Uterus (tissue), 4 donors: ENCODE measurements at places on chromosomes 3 and 15.

- no peak for DNase-seq
These were observed 43.5 kb downstream of the ARRDC4 start for GRCh38 chr15:98003996-98004395.

- no peak for DNase-seq
These were observed 309.1 kb upstream of the C2CD4B start for GRCh38 chr15:62474021-62474770.

DNA sequence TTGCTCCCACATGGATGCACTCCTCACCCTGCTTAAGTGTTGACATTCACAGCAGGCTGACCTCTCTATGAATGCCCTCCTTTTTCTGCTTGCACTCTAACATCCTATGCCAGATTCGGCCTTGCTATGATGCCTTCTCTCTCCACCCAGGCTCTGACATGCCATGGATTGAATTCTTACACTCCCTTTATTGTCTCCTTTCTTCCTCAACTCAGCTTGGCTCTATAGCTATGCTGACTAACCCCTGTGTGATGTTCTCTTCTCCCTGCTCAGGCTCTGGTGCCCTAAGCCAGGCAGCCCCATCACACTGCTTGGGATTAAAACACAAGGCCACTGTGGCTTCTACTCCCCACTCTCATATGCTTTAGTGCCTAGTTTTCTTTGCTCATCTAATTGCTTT lies 563.7 kb downstream of the NSUN3 start:
- DNase-seq: no peak

- DNase-seq: no peak
These were observed 138.4 kb downstream of the PLCL2 start for GRCh38 chr3:17023006-17023664.

DNA sequence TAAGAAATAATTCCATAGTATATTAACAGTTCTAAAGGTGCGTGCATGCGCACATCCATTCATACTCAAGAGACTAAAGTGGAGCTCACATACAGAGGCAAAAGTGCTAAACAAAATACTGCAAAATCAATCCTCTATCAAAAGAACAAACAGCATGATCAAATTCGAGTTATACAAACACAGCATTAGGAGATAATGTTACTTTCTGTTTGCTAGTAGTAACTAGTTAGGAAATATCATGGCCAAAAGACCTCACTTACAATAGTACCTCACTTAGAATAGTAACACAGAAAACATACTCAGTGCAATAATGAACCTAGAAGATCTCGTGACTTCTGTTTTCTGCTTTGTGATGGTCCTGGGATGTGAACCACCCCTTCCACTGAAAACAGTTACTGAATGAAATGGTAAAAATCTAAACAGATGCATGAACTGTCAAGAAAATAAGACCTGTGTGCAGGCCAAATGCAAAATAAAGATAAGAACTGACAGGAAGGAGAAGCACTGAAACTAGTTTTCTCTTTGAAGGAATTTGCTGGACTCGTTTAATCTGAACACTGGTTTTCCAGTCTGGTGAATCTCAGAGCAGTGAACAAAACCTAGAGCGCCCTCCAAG lies 20.9 kb upstream of the CEMIP start:
- DNase-seq: no peak

GRCh38 chr15:60713119-60714084 lies 234.5 kb upstream of the ICE2 start:
- peak; percentile 43 for DNase-seq

GRCh38 chr3:58565621-58566397 lies 11.4 kb downstream of the FAM107A start:
- DNase-seq: no peak

DNA sequence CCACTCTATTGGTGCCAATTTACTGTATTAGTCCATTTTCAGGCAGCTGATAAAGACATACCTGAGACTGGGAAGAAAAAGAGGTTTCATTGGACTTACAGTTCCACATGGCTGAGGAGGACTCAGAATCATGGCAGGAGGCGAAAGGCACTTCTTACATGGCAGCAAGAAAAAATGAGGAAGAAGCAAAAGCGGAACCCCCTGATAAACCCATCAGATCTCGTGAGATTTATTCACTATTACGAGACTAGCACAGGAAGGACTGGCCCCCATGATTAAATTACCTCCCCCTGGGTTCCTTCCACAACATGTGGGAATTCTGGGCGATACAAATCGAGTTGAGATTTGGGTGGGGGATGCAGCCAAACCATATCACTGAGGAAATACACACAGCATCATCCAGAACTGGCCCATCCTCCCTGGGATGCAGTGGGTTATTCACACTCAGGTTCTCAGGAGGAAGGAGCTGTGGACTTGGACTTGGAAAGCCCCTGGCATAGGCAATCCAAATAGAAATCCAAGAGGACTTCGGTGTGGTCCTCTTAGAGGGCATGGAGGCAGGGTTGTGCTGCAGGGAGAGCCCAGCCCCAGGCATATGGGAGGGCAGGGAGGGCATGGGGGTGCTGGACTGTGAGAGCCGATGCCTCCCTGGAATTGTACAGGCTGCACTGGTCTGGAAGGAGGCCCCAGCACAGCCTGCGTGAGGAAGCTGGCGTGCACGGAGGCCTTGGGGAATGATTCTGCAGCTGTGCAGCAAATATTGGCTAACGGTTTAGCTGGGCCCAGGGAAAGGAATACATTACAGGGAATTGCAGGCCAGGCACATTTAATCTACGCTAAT lies 62.9 kb downstream of the EFCAB12 start:
- no peak for DNase-seq
